ENCODE measurements at places on chromosomes 13 and 19.

- DNase-seq, result no peak
These were observed 2.2 kb upstream of the FBL start for GRCh38 chr19:39848392-39848791.

DNA sequence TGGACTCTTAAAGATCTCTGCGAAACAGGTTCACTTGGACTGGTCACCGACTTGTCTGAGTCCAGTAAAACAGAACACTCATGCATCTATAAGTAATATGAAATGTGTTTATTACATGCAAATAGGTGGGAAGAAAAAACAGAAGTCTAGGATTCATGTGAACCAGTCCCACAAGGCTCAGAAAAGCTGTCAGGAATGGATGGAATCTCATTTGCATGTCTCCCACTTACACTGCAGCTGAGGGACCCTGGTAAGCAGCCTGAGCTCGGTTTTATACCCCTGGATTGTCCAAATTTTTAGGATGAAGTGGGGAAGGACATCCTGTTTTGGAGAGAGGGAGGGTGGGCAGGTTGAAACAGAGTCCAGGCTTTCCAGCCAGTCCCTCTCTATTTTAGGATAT, 1545.1 kb upstream of the PCDH20 start:
- DNase-seq, result no peak

- DNase-seq, result no peak
These were observed at the start of gene TRPC4 for GRCh38 chr13:37869756-37870488. TRPC4 (minus strand) TSS chr13:37869772; CDS start chr13:37783333, 86,439 bp downstream.

DNA sequence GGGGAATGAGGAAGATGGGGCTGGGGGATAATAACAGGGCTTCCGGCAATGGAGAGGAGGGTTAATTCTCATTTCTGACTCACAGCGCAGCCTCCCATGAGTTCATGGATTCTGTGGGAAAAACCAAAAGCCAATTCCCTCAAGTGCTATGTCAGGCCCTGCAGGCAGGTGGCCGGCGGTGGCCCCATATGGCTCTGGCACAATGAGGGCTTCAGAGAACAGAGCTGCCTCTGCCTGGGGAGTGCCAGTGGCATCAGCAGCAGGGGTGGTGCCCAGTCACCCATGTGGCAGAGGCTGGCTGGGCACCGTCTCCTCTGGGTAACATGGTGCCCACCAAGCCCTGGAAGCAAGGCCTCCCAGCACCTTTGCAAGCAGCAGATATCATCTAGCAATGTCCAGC, 69.1 kb downstream of the ALOX5AP start:
- no peak for DNase-seq

DNA sequence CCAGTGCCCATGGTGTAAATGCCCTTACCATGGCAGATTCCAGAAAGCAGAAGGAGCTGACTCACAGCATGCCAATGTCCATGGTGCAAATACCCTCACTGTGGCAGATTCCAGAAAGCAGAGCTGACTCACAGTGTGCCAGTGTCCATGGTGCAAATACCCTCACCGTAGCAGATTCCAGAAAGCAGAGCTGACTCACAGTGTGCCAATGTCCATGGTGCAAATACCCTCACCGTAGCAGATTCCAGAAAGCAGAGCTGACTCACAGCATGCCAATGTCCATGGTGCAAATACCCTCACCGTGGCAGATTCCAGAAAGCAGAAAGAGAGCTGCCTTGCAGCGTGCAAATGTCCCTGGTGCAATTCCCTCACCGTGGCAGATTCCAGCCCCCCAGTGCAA, 163.8 kb upstream of the SOX1 start:
- DNase-seq, result no peak

- DNase-seq, result no peak
These were observed at the start of gene PDE4C for GRCh38 chr19:18225702-18226468. PDE4C (minus strand) TSS chr19:18226438; CDS start chr19:18226415, 23 bp downstream.

- DNase-seq, result no peak
These were observed 42.8 kb downstream of the BICRA start for GRCh38 chr19:47651691-47652090.

- no peak for DNase-seq
These were observed 770.1 kb upstream of the PCDH20 start for GRCh38 chr13:62185631-62186255.

GRCh38 chr19:55080968-55081769, 5.5 kb downstream of the EPS8L1 start:
- peak; percentile 67 for DNase-seq

DNA sequence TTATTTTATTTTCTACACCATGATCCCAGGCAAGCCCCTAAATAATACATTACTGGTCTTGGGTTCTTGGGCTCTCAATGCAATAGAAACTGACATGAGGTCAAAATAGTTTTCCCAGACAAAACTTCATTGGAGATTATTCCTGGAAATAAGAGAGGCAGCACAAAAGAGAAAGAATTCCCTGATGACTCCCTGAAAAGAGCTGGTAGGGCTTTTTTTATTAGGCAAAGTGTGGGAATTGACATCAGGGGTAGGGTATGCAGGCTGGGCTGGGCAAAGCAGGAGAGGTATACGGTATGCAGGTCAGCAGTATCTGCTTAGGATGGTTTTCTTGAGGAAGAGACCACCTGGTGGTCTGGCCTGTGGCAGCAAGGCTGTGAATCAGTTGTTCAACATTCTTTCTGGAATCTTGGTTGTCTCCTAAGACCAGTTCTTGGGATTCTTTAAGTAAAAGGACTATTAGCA, 9.3 kb upstream of the IGFL3 start:
- DNase-seq, result no peak

DNA sequence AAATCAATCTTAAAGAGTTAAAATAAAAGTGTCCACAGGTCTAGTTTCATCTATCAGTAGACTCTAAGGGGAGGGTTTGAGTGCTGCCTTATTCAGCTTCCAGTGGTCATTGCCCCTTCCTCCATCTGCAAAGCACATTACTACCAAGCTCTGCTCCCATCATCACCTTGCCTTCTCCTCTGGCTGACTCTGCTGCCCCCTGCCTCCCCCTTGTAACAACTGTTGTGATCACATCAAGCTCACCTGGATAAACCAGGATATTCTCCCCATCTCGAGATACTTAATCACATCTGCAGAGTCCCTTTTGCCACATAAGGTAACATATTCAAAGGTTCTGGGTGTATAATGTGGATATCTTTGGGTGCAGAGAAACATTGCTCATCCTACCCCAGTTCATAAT, 43.3 kb upstream of the GPC6 start:
- no peak for DNase-seq

DNA sequence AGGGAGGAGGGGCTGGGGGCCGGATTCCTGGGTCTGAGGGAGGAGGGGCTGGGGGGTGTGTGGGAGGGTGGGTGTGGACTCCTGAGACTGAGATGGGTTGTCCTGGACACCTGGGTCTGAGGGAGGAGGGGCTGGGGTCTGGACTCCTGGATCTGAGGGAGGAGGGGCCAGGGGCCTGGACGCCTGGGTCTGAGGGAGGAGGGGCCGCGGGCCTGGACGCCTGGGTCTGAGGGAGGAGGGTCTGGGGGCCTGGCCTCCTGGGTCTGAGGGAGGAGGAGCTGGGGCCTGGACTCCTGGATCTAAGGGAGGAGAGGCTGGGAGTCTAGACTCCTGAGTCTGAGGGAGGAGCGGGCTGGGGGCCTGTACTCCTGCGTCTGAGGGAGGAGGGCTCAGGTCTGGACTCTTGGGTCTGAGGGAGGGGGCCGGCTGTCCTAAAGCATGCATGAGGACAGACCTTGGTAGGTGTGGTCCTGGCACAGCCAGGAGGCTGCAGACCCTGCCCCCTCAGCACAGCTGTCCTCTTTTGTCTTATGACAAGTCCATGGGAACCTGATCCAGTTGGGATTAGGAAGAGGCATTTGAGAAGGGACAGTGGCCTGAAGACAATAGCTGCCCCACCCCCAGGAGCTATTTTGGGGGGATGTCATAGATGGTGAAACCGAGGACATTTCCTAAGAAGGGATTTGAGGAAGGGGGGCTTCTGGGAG, 1.3 kb downstream of the TNNT1 start:
- no peak for DNase-seq

- DNase-seq, result no peak
These were observed 60.2 kb upstream of the CYSLTR2 start for GRCh38 chr13:48593536-48593935.

DNA sequence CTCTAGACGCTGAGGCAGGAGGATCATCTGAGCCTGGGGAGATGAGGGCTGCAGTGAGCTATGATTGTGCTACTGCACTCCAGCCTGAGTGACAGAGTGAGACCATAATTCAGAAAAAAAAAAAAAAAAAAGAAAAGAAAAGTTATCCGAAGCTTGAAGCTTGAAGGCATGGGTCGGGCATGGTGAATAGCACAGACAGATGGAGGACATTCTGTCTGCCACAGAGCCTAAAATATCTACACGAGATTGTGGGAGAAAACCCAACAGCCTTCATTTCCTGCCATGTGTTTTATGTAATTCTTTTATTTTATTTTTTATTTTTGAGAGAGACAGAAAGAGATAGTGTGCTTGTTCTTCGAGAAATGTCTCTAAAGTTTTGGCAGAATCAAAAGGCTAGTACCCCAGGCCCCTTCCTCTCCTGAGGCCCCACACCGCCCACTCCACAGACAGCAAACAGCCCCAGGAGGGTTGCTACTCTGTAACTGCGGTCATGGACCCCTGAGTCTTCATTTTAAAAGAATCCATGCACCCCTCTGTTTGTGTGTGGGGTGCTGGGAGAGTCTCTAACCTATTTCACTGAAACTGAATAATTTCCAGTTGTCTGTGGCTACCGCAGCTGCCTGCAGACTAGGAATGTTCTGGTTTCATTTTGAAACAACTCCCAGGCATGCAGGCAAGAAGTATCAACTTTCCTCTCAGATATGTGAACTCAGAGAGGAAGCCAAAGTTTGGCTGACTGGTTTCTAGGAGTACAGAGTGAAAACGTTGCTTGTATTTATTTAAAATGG, 38.4 kb upstream of the RCBTB2 start:
- no peak for DNase-seq

- no peak for DNase-seq
These were observed 1586.4 kb upstream of the SPRY2 start for GRCh38 chr13:81927347-81927746.

DNA sequence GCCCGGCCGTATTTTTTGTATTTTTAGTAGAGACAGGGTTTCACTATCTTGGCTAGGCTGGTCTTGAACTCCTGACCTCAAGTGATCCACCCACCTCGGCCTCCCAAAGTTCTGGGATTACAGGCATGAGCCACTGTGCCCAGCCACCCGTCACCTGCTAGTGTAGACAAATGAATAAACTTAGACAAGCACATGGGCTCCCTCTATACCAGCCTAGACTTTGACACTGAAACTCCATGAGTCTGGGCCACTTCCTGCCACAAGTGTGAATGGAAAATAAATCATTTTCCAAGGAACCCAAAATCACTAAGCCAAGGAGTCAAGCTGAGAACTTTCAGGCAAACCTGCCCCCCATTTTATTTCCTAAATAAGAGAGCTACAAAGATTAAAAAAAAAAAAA, 27.0 kb upstream of the TPT1 start:
- no peak for DNase-seq

DNA sequence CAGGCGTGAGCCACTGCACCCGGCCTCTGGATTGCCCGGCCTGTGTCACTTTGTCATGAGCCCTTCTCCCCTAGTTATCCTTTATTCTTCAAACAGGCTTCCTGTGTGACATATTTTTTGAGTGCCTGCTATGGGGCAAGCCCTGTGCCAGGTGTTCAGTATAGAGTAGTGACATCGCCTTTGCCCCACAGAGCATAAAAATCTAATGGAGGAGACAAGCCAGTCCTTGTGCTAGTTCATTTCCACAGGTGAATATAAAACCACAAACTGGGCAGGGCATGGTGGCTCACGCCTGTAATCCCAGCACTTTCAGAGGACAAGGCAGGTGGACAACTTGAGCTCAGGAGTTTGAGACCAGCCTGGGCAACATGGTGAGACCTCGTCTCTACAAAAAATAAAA, 43.2 kb downstream of the BBC3 start:
- no peak for DNase-seq

GRCh38 chr13:113845055-113845454, 18.8 kb downstream of the GAS6 start:
- no peak for DNase-seq

GRCh38 chr13:42011601-42012350, 36.7 kb upstream of the DGKH start:
- no peak for DNase-seq

GRCh38 chr13:39530916-39531315, 72.1 kb downstream of the LHFPL6 start:
- no peak for DNase-seq

- no peak for DNase-seq
These were observed 3.9 kb upstream of the ZNF550 start for GRCh38 chr19:57563547-57563946.

GRCh38 chr19:31013384-31014020, 335.7 kb downstream of the TSHZ3 start:
- DNase-seq, result no peak

DNA sequence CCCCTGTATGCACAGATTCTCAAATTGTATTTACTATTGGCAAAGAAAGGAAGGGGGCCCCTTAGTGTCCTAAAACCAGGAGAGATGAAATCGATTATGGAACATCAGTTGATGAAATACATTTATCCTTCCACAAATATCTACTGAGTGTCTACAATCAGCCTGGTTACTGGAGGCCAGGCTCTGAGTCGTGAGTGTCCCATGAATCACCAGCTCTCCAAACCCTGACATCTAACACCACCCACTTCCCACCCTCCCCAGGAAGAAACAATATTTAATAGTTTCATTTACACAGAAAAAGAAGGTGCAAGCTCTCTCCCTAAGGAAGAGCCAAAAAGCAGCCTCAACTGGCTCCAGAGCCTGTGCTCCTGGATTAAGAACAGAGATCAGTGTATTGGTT, 25.2 kb downstream of the KCTD15 start:
- no peak for DNase-seq

DNA sequence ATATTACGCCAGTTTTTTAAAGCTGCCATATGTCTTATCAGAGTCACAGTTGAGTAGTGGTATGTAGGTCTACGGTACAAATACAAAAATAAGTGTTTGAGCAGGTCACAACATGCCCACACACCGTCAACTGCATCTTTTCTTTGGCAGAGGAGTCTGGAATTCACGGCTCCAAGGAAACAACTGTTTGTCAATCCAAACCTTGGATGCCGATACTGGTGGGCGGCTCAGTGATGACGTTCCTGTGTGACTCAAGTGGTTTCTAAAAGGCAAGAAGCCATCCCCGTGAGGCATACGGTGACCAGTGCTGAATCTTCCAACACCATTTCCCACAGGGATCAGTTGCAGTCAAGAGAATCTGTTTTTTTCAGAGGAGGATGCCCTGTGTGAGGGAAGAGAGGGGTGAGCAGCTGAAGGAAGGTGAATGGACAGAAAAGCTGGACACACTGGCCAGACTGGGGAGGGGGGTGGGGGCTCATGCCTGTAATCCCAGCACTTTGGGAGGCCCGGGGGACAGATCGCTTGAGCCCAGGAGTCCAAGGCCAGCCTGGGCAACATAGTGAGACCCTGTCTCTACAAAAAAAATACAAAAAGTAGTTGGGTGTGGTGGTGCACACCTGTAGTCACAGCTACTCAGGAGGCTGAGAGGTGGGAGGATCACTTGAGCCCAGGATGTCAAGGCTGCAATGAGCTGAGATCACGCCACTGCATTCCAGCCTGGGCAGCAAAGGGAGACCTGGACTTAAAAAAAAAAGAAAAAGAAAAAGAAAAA, 22.8 kb upstream of the CEBPG start:
- no peak for DNase-seq

DNA sequence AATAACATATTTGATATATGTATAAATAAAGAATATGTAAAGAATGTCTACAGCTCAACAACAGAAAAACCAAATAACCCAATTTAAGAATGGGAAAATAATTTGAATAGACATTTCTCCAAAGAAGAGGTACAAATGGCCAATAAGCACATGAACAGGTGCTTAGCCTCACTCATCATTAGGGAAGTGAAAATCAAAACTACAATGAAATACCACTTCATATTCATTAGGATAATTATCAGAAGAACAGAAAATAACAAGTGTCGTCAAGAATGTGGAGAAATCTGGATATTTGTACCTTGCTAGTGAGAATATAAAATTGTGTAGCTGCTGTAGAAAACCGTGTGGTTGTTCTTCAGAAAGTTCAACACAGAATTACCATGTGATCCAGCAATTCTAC, 8.4 kb upstream of the SUPT20H start:
- DNase-seq, result no peak
